Esophagus muscularis mucosa (tissue), 4 donors: ENCODE measurements at places on chromosomes 16 and 17. TPM values are rescaled to one million over a fixed set of nuclear protein-coding genes. Genes with fewer than 3 reads are reported as not detected.

DNA sequence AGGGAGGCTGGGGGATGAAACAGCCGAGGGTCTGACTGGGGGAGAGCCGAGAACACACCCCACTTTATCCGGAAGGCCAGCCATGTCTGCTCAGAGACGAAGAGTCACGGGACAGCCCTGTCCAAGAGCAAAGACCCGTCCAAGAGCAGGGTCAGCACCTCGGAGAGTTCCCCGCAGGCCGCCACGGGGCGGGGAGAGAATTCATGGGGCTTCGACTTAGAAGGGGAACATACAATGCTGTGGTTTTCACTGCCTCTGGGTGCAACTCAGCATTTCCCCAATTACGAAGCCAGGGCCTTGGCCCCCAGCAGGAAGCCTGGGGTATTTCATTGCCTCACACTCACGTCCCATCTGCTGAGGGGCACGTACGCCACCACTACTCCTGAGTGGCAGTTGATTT lies 59.3 kb downstream of the JPH3 start:
- no peak for DNase-seq

DNA sequence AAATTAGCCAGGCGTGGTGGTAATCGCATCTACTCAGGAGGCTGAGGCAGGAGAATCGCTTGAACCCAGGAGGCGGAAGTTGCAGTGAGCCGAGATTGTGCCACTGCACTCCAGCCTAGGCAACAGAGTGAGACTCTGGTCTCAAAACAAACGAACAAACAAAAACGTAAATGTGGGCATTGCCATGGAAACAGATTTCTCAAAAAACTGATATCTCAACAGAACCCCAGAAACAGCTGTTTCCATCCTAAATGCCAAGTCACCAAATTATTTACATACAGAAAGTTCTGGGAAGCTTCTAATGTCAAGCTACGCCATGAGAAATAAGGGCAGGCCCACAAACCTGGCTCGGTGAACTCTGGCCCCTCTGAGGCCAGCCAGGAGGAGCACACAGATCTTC lies 16.0 kb upstream of the ZNF689 start:
- no peak for DNase-seq

- no peak for DNase-seq
These were observed 122.1 kb downstream of the SNX29 start for GRCh38 chr16:12098429-12099310.

The FBXO39 gene
- 0.33 TPM for total RNA-seq
